CMK (cell line): ENCODE measurements at places on chromosomes 4 and X.

- DNase-seq = no peak
Measured at GRCh38 chr4:69957209-69957608, 8.3 kb downstream of the CSN2 start.

DNA sequence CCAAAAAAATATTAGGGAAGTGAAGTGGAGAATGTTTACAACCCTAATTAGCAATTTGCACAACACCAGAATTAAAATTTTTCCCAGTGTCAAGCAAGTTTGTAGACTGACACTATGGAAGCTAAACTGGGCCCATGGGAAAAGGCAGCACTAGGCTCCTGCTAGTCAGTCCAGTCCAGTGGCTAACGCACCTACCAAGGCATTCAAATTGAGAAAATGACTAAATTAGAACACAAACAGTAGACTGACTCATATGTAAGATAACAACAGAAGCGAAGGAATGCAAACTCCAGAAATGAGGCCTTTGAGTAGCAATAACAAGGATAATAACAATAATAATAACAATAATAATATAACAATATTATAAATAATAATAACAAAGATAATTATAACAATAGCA, 90.7 kb downstream of the GRIA3 start:
- no peak for DNase-seq

DNA sequence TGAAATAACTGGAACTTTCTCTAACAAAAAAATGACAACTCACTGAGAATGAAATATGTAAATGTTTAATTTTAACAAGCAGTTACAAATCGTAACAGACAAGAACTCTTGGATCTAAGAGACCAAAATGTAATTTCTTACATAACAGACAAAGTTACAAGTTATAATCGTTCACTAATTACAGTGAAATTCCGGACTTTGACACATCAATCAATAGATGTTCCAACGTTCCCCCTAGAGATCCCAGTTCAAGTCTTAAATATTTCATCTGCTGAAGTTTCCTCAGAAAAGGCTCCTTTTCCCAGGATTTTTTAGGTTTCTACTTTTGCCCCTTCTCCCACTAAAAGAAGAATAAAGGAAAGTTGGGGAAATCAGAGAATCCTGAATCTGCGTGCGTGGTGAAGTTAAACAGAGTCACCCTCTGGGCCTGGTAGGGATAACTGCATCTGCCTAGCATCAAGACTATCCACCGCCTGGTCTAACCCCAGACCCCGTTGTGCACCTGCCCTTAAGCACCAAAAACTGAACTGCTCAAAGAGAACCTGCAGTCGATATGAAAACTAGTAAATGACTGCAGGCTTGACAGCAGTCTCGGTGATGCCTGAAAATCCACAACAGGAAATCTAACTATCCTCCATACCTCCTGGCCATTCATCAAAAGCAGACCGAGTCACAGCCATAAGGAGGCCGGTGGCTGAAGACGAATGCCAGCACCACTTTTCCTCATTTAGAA, 2.3 kb downstream of the IRF2 start:
- no peak for DNase-seq

DNA sequence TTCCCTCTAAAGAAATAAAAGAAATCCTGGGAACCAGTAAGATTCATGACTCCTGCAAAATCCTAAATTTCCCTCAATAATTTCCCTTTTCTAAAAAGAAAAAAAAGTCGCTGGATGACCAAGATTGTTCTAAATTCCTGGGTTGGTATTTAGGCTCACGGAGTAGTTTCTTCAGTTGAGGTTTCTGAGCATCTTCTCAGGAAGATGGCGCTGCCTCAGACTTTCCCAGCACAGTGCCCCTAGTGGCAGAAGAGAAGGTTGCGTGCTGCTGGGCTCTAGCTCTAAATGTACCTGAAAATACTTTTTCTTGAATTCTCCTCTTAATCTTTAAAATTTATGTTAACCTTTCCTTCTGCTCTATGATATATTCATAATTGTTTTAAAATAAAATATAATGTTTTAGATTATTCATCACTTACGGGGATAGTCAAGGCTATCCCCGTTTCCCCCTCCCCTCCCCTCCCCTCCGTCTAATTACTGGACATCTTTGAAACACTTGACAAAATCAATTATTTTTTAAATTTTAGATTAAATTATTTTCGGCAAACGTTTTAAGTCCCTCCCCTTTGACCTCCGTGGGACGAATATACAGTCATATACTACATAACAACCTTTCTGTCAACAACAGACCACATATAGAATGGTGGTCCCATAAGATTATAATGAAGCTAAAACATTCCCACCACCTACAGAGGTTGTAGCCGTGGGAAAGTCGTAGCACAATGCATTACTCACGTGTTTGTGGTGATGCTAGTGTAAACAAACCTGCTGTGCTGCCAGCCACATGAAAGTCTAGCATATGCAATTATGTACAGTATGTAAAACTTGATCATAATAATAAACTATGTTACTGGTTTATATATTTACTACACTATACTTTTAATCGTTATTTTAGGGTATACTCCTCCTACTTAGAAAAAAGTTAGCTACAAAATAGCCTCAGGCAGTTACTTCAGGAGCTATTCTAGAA, 41.0 kb upstream of the GATB start:
- DNase-seq = peak; percentile 34

DNA sequence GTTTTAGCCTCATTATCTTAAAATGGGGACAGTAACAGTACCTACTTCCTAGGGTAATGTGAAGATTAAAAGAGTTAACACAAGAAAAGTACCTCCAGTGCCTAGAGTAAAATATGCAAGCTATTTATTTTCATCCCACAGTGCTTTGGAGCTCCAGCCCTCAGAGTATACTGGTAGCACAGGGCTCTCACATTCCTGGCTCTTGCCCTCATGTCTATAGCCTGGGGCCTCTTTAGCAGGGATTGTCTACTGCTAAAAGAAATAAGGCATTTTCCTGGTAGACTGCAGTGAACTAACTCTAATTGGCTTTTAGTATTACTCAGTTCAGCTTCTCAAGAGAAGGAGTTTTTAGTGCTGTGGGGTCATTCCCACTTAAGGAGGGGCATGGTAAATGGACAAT, 60.8 kb downstream of the RRAGB start:
- no peak for DNase-seq

DNA sequence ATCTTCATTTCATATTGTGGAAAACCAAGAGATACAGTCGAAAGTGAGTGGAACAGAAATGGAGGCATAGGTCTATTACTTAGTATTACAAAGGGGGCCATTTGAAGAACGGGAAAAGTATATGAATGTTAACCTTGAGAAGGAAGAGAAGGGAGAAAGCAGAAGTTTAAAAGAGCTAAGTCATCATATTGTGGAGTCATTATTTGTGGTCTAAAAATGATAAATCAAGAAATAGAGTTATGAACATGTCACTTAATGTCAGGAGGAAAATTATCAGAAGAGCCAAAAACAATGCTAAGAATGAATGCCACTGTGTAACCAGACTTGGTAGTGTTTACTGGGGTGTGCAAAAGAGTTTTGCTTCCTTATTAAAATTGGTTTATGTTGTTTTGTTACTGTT, 589.5 kb upstream of the LCORL start:
- no peak for DNase-seq

- no peak for DNase-seq
Measured at GRCh38 chr4:8864912-8865680, 6.5 kb downstream of the HMX1 start.

DNA sequence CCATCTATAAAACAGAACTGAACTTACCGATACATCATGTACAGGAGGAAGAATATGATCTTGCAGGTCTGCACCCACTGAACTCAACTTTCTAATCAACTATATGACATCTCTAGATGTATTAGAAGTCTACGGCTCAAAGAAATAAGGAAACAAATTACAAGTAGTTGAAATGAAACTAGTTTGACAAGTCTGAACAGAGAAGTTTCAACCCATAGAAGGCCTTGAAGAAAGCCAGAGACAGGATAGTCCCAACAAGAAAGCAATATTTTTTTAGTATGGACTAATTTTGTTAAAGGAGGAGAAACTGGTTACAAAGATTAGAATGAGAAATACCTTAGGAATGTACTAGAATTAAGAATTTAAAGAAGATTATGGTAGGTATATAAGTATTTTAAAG, at the start of gene TMPRSS11A:
TSS of gene TMPRSS11A (minus strand) at position 138 of the 400 bp plus-strand sequence. CDS start at position 38, 100 bp downstream.
- no peak for DNase-seq

DNA sequence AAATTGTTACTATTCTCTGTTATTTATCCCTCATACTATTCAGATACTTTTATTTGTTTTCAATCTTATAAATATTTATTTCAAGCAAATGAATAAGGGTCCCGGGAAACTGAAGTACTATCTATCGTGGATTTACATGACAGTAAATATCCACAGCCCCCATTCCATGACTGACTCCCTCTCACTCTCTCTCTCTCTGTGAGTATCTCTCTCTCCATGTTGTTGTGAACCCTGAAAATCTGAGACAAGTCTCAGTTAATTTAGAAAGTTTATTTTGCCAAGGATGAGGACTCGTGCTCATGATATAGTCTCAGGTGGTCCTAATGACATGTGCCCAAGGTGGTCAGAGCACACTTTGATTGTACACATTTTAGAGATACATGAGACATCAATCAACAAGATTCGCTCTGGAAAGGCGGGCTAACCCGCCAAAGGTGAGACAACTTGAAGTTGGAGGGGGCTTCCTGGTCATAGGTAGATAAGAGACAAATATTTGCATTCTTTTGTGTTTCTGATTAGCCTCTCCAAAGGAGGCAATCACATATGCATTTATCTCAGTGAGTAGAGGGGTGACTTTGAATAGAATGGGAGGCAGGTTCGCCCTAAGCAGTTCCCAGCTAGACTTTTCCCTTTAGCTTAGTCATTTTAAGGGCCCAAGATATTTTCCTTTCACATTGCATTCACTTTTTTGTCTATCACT, 986.4 kb downstream of the NLGN4X start:
- DNase-seq = no peak

- DNase-seq = no peak
Measured at GRCh38 chr4:148077581-148077980, 345.7 kb downstream of the ARHGAP10 start.

GRCh38 chrX:108292053-108292452, 146.2 kb downstream of the COL4A6 start:
- no peak for DNase-seq

- no peak for DNase-seq
Measured at GRCh38 chrX:3550871-3551270, 162.6 kb downstream of the PRKX start.

GRCh38 chr4:3470244-3471097, 7.4 kb downstream of the DOK7 start:
- no peak for DNase-seq

- no peak for DNase-seq
Measured at GRCh38 chrX:134558133-134558532, 98.2 kb downstream of the HPRT1 start.

GRCh38 chr4:71417150-71417549, 78.3 kb downstream of the SLC4A4 start:
- DNase-seq = no peak

DNA sequence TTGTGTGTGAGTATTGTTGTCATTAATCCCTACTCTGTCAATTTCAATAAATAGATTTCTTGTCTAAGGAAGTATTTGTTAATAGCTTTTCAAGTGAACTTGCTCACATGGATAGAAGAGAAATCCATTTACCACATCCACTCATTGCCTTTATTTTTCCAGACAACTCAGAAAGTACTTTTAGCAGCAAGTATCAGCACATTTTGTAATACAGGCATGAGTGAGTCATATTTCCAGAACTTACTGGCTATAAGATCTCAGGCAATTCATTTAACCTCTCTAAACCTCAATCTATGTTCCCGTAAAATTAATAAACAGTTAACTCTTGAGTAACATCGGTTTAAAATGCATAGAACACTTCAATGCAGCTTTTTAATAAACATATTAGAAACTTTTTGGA, 317.9 kb upstream of the PCDH7 start:
- no peak for DNase-seq

GRCh38 chr4:144449611-144450010, 196.3 kb upstream of the HHIP start:
- DNase-seq = no peak

DNA sequence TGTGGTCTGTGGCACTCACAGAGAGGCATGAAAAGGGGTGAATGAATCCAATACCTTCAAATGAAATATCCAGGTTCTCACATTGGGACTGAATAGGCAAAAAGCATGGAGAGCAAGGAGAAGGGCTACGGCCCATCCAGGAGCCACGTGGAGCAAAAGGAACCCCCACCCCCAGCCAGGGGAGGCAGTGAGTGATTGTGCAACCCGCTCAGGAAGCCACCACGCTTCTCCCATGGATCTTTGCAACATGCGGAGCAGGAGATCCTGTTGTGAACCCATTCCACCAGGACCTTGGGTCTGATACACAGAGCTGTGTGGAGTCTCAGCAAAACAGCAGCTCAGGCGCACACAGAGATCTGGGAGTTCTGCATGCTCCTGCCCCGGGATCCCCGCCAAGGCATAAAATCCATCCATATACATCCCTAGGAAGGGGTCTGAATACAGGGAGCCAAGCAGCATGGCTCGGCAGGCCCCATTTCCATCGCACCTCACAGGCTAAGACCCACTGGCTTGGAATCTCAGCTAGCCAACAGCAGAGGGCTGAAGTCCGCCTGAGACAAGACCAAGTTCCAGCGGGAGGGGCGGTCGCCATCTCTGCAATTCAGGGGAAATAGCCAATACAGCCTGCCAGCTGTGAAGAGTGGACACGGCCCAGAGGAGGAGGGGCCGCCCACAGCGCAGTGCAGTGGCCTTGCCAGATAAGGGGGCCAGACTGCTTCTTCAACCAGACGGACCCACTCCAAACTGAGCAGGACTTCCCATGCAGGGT, 80.2 kb downstream of the FGF16 start:
- DNase-seq = peak; percentile 35

GRCh38 chrX:140733766-140734342, 24.3 kb downstream of the LINC00632 start:
- DNase-seq = peak; percentile 9

DNA sequence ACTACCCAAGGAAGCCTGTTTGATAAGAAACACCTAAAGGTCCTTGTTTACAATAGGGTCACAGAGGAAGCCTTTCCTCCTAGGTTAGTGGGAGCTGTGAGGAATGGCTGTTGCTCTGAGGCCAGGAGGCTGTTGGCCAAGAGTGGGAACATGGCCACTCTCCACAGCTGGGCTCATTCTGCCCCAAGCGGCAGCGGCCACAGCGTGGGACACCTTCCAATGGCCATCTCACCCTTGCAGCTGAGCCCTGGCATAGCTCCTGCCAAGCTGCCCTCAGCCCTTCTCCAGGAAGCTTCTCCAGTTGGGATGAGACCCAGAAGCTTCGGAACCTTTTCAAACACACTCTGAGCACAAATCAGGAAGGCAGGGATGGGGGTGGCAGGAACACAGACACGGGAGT, 111.8 kb upstream of the MAP3K15 start:
- DNase-seq = no peak

- no peak for DNase-seq
Measured at GRCh38 chrX:56963377-56963776, 32.0 kb downstream of the SPIN3 start.
